ENCODE measurements at places on chromosomes 12 and 14. TPM values are rescaled to one million over a fixed set of nuclear protein-coding genes. Genes with fewer than 3 reads are reported as not detected.

DNA sequence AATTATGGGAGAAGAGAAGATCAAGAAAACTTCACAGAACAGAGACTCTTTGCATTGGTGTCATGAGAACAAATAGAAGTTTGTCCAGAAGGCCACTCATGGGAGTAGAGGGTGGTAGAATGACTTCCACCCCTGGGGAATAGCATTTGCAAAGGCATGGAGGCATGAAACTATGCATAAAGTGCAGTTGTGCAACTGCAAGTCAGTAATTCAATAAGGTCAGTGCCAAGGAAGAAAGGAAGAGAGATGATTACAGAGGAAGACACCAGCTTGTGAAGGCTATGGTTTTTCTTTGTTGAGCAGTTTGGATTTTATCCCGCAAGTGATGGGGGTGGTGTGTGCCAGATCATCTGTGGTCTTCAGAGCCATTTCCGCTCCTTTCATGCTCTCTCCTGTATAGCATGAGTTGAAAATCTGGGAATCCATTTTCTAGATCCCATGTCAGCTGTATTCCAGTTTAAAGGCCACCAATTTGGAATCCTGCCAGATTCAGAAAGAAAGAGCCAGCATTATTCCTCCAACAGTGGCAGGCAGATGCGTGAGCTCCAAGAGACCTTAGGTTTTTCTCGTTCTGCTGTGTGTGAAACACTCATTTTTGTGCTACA lies 67.6 kb upstream of the GRIN2B start:
- no peaks in the 10 kb centered on the region for H3K36me3 ChIP-seq
- DNase-seq: no peak
- no peak overlapping the region for H3K4me3 ChIP-seq
- H3K4me1 ChIP-seq: no peaks in the 10 kb centered on the region
- no peak overlapping the region for H3K27ac ChIP-seq
- peaks cover 2% of the 10 kb centered on the region for H3K27me3 ChIP-seq

DNA sequence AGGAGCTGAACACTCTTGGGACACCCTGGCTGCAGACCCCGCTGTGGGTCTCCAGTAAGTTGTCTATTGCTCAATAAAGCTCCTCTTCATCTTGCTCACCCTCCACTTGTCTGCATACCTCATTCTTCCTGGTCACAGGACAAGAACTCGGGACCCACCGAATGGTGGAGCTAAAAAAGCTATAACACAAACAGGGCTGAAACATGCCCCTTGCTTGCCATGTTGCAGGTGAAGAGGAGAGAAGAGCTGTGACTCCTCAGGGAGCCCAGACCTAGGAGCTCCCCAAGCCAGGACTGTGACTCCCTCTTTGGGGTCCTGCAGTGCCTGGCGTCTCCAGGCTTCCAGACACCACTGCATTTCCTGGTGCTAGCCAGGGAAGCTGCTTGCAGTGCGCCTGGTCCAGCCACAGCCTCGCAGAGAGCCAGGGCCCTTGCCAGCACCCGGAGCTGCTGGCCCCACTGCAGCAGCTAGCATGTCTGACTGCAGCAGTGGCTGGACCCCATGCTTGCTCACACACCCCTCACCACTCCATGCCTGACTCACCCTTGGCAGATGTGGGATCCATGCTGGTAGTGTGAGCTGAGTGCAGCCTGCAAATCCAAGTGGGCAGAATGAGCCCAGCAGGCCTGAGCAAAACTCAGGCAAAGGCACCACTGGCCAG lies 37.1 kb upstream of the OR5AU1 start:
- H3K27me3 ChIP-seq: peaks cover 4% of the 10 kb centered on the region
- no peak overlapping the region for H3K27ac ChIP-seq
- peaks cover 18% of the 10 kb centered on the region for H3K4me1 ChIP-seq
- peak overlapping the region; percentile 77 for H3K4me3 ChIP-seq
- H3K36me3 ChIP-seq: no peaks in the 10 kb centered on the region

- peak overlapping the region; percentile 94 for H3K27ac ChIP-seq
- H3K4me3 ChIP-seq: peak overlapping the region; percentile 22
- peaks cover 39% of the 10 kb centered on the region for H3K36me3 ChIP-seq
- no peak for DNase-seq
- peaks cover 2% of the 10 kb centered on the region for H3K27me3 ChIP-seq
- peaks cover 77% of the 10 kb centered on the region for H3K4me1 ChIP-seq
Measured at GRCh38 chr14:101858791-101859537, 97.5 kb downstream of the PPP2R5C start.

- no peaks in the 10 kb centered on the region for H3K4me1 ChIP-seq
- H3K27ac ChIP-seq: no peak overlapping the region
- no peak for DNase-seq
- no peaks in the 10 kb centered on the region for H3K27me3 ChIP-seq
Measured at GRCh38 chr12:16579041-16579440, 26.9 kb downstream of the LMO3 start.

- H3K27me3 ChIP-seq: peaks cover 5% of the 10 kb centered on the region
- H3K4me1 ChIP-seq: peaks cover 23% of the 10 kb centered on the region
- peak overlapping the region; percentile 8 for H3K27ac ChIP-seq
- no peak overlapping the region for H3K4me3 ChIP-seq
- peaks cover 11% of the 10 kb centered on the region for H3K36me3 ChIP-seq
Measured at GRCh38 chr14:89178800-89179535, 238.1 kb downstream of the FOXN3 start.

- DNase-seq: no peak
- H3K27me3 ChIP-seq: peaks cover 2% of the 10 kb centered on the region
- peaks cover 13% of the 10 kb centered on the region for H3K4me1 ChIP-seq
- H3K4me3 ChIP-seq: no peak overlapping the region
Measured at GRCh38 chr14:76776428-76777251, 15.4 kb downstream of the VASH1 start.

DNA sequence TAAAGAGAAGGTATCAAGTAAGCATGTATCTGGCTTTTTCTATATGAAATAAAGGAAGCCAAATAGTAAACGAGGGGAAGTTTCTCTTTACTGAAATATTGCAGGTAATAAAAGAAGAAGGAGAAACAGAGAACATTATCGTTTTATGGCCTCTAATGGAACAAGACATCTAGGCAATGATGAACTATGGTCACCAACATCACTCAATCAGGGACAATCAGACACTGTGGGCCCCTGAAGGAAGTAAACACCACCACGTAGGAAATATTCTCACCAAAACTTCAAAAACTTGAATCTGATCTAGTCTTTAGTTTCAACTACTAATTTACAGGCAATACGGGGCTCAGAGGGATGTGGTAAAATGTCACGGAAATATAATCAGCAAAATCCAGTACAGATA lies 15.9 kb downstream of the HEBP1 start:
- H3K27ac ChIP-seq: no peak overlapping the region
- H3K27me3 ChIP-seq: no peaks in the 10 kb centered on the region
- no peaks in the 10 kb centered on the region for H3K4me1 ChIP-seq
- H3K4me3 ChIP-seq: no peak overlapping the region
- DNase-seq: no peak

GRCh38 chr14:77271113-77271710 lies at the start of gene NGB:
Gene NGB (minus strand): TSS chr14:77271206. CDS start chr14:77270937, 269 bp downstream.
- peaks cover 8% of the 10 kb centered on the region for H3K27me3 ChIP-seq
- no peaks in the 10 kb centered on the region for H3K4me1 ChIP-seq
- DNase-seq: no peak
- no peaks in the 10 kb centered on the region for H3K36me3 ChIP-seq
- no peak within 1 kb of the TSS for H3K4me3 ChIP-seq

DNA sequence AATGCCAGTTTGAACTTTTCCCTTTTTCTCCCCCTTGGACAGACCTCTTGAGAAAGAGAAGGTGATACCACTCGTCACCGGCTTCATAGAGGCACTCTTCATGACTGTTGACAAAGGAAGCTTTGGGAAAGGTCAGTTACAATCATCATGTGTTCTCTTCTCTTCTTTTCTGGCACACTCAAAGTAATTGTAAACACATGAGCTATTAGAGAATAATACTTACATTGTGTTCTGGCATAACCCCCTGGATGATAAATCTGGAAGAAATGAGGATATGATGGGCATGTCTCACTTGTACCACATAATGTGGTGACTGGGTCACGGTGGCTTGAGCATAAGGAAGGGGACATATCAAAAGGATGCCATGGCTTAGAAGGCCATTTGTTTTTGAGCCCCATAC lies 20.0 kb downstream of the UTP20 start:
- no peak overlapping the region for H3K27ac ChIP-seq
- H3K4me3 ChIP-seq: no peak overlapping the region
- H3K27me3 ChIP-seq: no peaks in the 10 kb centered on the region
- no peaks in the 10 kb centered on the region for H3K4me1 ChIP-seq
- no peak for DNase-seq
- peaks cover 59% of the 10 kb centered on the region for H3K36me3 ChIP-seq

DNA sequence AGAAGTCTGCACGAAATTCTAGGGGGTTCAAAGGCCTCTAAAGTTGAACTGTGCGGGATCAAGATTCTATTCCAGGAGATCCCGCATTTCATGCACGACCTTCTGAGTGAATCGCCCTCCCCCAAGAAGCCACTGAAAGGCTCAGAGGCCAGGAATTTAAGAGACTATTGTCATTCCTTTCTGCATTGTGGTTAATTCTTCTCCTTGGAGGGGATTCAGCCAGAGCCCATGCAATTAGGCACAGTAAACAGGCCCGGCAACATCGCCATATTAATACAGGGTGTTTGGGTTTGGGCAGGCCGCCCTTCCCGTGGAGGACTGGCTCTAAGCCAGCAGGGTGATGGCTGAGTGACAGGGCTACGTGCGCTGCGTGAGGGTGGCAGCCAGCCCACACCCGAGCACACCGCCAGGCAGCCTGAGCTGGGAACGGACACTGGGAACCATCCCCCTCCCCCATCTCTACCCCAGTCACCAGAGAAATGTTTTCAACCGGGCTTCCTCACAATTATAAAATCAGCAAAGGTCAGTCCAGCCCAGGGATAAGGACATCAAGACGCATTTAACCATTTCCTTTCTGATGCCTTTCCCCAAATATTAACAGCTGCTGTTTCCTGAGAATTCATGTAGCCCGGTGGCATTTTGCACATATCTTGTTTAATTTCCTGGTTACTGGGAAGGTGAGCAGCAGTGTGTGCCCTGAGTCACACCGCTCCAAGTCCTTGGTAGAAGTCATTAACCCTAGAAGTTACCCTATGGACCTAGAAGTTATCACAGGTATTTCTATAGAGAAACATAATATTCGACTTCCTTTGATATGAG lies 12.5 kb downstream of the EGLN3 start:
- H3K4me3 ChIP-seq: no peak overlapping the region
- H3K36me3 ChIP-seq: no peaks in the 10 kb centered on the region
- no peak for DNase-seq
- H3K4me1 ChIP-seq: no peaks in the 10 kb centered on the region

- peaks cover 65% of the 10 kb centered on the region for H3K4me1 ChIP-seq
- DNase-seq: no peak
- H3K27me3 ChIP-seq: no peaks in the 10 kb centered on the region
- peak overlapping the region; percentile 57 for H3K4me3 ChIP-seq
Measured at GRCh38 chr14:49946320-49947141, 53.6 kb downstream of the ARF6 start.

DNA sequence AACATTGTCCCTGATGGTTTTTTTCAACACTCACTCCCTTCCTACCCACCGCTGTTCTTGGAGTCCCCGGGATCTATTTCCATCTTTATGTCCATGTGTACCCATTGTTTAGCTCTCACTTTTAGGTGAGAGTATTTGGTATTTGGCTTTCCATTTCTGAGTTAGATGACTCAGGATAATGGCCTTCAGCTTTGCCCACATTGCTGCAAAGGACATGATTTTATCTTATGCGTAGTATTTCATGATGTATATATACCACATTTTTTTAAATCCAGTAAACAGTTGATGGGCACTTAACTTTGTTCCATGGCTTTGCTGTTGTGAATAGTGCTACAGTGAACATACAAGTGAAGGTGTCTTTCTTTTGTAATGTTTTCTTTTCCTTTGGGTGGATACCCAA lies 123.5 kb upstream of the KITLG start:
- no peaks in the 10 kb centered on the region for H3K36me3 ChIP-seq
- no peak for DNase-seq
- no peaks in the 10 kb centered on the region for H3K4me1 ChIP-seq

DNA sequence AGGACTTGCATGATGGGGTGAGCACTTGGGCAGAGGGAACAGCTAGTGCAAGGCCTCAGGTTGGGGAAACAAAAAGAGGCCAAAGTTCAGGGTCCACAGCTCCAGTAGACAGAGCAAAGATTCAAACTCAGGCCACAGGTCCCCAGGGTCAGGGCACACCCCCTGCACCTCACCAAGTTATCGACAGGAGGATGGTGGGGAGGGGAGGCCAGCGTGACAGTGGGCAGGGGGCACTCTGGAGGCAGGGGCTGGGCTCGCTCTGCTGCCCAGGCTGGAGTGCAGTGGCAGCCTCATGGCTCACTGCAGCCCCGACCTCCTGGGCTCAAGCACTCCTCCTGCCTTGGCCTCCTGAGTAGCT lies 32.4 kb upstream of the ULK1 start:
- DNase-seq: no peak
- peaks cover 6% of the 10 kb centered on the region for H3K27me3 ChIP-seq
- no peaks in the 10 kb centered on the region for H3K4me1 ChIP-seq
- no peaks in the 10 kb centered on the region for H3K36me3 ChIP-seq
- no peak overlapping the region for H3K27ac ChIP-seq
- no peak overlapping the region for H3K4me3 ChIP-seq

DNA sequence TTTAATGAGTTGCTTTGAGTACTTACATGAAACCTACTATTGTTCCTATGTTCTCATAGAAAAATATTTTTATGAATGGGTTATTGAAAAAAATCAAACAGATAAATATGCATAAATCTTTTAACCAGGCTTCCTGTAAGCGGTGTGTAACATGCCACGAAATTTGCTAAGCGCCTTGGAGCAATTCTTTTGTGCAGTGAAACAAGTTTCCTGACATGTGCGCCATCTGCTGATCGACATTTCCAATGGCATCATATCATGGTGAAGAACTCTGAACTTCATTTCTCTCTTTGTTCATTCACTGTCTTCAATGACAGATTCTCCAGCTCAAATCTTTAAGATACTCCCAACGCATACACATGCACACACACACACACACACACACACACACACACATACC lies 145.6 kb upstream of the NAV3 start:
- no peak overlapping the region for H3K4me3 ChIP-seq
- H3K27me3 ChIP-seq: no peaks in the 10 kb centered on the region
- DNase-seq: no peak
- H3K4me1 ChIP-seq: no peaks in the 10 kb centered on the region

GRCh38 chr12:70966996-70967790 lies 46.7 kb upstream of the PTPRR start:
- no peak overlapping the region for H3K27ac ChIP-seq
- H3K27me3 ChIP-seq: peaks cover 6% of the 10 kb centered on the region
- H3K36me3 ChIP-seq: no peaks in the 10 kb centered on the region
- no peak for DNase-seq

GRCh38 chr12:121033625-121034349 lies 5.3 kb downstream of the OASL start:
- peaks cover 65% of the 10 kb centered on the region for H3K4me1 ChIP-seq
- DNase-seq: peak; percentile 81
- peak overlapping the region; percentile 92 for H3K27ac ChIP-seq
- peaks cover 2% of the 10 kb centered on the region for H3K27me3 ChIP-seq
- peaks cover 12% of the 10 kb centered on the region for H3K36me3 ChIP-seq

GRCh38 chr12:57629897-57630471 lies 3.0 kb downstream of the B4GALNT1 start:
- peaks cover 6% of the 10 kb centered on the region for H3K4me1 ChIP-seq
- H3K36me3 ChIP-seq: no peaks in the 10 kb centered on the region
- H3K4me3 ChIP-seq: no peak overlapping the region
- no peak for DNase-seq

KCNH3 gene
- 0.96 TPM for polyA plus RNA-seq

TSHR gene
- not detected for polyA plus RNA-seq

RILPL1 gene
- polyA plus RNA-seq: 0.34 TPM

COL2A1 gene
- not detected for polyA plus RNA-seq

RD3L gene
- not detected for polyA plus RNA-seq

KCNC2 gene
- not detected for polyA plus RNA-seq

ALG10 gene
- polyA plus RNA-seq: 3.2 TPM

FAM181A gene
- polyA plus RNA-seq: not detected

C3AR1 gene
- polyA plus RNA-seq: 10.8 TPM
